ENCODE measurements at places on chromosomes 1 and 21.

- DNase-seq, result no peak
Measured at GRCh38 chr1:229252228-229252984, 18.5 kb upstream of the RAB4A start.

DNA sequence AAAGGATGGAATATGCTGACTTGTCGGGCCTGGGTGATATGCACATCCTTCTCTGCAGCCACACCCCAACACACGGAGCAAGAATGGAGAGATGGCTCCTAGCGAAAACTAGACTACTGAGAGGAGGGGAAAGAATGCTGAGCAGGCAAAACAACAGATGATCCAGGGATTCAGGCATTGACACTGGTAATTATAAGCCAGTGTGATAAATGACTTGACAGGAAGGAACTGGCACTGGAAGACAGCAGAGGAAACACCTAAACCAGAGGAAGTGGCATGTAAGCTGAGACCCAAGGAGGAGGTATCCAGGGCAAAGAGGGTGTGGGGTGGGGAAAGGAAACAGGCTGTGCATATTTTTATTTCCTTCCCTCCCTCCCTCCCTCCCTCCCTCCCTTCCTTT is 31.7 kb upstream of the KHDRBS1 start:
- no peak for DNase-seq

- DNase-seq, result no peak
Measured at GRCh38 chr1:210244746-210245367, 12.3 kb downstream of the SERTAD4 start.

GRCh38 chr1:29232387-29232786 is 1.7 kb upstream of the MECR start:
- no peak for DNase-seq

DNA sequence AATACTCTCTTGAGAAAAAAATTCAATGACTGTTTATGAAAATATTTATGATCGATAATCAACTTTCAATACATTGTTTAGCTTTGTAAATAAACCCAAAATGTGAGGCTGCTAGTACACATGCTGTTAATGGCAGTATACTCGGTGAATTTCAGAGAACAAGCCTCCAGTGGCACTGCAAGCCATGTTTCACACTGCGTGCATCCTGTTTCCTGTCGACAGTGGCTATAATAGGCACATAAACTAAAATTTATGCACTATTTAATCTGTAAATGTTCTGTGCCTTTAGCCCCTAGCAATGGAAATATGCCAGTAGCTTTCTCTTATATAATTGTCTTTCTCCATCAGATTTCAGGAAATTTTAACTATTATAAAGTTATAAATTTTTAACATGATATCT is 26.3 kb upstream of the RGS18 start:
- DNase-seq, result no peak

DNA sequence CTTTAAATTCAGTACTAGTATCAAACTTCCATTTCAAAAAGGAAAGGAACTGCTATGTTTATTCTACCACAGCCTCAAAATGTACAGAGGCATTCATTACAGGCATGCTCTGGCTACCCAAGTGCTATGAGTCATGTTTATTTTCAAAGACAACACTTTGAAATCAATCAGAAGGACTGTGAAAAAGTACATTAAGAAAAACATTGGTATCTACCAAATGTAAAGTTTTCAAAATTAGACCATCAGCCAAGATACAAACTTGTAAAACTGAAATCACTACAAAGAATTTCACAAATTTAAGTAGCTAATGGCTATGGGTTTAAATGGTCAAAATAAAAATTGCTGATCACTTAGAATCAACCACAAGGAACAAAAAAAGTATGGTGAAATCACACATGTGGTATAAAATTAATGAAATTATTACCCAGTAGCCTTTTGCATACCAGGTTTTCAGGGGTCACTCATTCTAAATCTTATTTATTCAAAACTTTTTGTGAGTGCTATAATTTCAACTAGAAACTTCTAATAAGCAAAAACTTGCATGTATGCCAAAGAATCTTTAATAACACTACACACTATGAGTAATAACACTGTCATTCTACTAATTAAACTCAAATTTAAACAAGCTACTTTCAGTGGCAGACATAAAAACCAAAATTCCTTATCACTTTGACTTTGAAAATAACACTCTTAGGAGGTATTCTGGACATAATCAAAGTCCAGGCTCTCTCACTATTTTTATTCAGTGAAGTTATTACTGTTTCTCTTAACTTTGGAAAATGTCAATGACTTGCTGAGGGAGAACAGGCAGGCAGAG is 49.2 kb downstream of the ENAH start:
- DNase-seq, result no peak

DNA sequence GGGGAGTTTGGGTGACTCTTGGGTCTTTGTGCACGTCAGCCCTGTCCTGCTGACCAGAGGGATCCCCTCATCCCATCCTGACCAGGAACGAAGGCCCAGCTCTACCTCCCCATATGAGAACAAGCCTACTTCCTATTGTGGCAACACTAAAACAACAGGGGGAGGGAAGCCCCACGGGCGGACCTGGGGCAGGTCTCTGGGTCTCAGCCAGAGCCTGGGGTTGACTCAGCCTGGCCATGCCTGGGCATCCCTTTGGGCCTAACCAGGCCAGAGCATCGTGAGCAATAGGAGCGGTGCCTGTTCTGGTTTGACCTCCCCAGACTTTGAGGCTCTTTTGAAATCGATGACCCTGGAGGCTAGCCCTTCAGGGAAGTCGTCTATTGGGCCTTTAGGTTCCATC is 16.8 kb downstream of the RPS6KA1 start:
- no peak for DNase-seq

DNA sequence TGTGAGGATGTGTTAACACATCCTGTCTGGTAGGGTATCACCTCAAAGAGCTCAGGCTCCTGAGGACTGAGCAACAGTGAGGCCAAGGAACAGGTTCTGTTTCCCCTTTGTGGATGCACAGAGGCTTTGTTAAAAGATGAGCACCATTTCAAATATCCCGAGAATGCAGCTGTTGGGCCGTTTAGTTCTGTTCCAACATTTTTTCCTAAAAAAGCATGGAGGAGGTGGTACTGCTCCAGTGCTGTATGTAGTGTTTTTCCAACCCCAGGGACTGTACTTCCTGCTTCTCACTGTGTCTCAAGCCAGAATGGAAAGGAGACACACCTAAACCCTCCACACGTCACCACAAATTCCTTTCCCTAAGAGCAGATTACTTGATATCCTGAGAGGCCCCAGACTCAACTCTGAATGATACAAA is 53.8 kb upstream of the BCL10 start:
- peak; percentile 93 for DNase-seq

DNA sequence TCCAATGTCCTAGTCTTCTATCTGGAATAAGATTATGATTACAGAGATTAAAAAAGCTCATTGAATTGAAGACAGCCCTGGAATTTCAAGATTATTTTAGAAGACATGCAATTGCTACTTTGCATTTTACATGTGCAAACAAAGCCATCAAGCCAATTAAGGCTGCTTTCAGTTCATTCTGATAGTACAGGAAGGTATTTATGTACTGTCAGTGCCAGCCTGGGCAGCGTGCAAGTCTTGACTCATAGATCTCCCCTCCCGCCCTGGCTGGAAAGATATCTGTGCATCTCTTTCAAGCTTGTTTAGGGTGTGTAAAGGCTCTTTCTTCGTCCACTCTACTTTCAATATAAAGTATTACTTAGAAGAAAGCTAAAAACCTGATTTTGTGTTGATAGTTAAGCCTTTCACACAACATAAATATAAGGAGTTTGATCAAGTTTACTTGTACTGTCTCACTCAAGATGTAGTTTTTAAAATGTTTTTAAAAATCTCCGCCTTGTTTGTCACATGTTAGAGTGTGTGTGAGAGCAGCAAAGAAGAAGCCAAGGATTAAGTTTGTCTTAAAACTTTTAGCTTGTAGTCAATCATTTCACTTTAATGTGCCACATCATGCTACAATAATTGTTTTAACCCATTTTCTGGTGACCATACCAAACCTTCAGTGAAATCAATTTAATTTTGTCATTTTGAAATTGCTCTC is 13.6 kb upstream of the LYPLAL1 start:
- peak; percentile 15 for DNase-seq

Data from foreskin keratinocyte (primary cell).